ENCODE measurements at places on chromosomes 12 and 14.

DNA sequence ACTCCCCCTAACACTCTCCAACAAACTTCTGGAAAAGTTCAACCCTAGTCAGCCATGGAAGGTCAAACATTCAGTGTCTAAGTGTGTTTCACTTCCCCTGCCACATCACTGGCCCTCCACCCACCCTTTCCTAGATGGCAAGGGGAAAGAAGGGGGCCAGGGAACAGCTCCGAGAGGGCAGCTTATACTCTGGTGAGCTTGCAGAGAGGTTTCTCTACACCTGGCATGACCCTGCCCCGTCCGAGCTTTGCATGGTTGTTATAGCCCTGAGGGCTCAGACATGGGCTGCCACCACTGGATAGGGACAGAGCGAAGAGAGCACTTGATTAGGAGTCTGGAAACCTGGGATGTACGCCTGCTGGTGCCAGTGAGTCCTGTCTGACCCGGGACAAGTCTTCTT, 4.0 kb downstream of the ACVRL1 start:
- DNase-seq: no peak

GRCh38 chr12:53235742-53236442, 3.9 kb upstream of the RARG start:
- no peak for DNase-seq

DNA sequence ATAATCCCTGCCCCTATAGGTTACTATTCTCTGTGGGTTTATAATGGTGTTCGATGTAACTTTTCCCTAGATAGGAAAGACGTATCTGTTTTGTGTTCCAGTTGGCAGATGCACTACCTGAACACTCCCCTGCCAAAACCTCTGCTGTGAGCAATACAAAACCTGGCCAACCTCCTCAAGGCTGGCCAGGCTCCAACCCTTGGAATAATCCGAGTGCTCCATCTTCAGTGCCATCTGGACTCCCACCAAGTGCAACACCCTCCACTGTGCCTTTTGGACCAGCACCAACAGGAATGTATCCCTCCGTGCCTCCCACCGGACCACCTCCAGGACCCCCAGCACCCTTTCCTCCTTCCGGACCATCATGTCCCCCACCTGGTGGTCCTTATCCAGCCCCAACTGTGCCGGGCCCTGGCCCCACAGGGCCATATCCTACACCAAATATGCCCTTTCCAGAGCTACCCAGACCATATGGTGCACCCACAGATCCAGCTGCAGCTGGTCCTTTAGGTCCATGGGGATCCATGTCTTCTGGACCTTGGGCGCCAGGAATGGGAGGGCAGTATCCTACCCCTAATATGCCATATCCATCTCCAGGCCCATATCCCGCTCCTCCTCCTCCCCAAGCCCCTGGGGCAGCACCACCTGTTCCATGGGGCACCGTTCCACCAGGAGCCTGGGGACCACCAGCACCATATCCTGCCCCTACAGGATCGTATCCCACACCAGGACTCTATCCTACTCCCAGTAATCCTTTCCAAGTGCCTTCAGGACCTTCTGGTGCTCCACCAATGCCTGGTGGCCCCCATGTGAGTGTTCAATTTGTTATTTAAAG, 11.3 kb downstream of the MAPK1IP1L start:
- no peak for DNase-seq

- DNase-seq: no peak
These were observed 143.1 kb downstream of the RBM19 start for GRCh38 chr12:113823016-113823415.

DNA sequence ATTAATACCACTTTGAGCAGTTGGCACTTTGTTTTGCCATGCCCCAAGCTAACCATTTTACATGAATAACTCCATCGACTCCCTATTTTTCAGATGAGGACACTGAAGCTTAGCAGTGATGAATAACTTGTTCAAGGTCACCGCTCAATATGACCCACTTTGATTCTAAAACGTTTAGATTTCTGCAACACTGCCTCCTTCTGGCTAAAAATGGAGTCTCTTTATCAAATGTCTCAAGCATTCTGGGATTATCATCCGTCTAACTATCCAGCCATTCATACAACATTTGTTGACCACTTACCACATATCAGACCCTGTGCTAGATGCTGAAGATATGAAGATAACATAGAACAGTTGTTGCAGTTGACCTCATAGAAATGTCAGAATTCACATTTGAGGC, 298.0 kb downstream of the PPFIA2 start:
- no peak for DNase-seq

DNA sequence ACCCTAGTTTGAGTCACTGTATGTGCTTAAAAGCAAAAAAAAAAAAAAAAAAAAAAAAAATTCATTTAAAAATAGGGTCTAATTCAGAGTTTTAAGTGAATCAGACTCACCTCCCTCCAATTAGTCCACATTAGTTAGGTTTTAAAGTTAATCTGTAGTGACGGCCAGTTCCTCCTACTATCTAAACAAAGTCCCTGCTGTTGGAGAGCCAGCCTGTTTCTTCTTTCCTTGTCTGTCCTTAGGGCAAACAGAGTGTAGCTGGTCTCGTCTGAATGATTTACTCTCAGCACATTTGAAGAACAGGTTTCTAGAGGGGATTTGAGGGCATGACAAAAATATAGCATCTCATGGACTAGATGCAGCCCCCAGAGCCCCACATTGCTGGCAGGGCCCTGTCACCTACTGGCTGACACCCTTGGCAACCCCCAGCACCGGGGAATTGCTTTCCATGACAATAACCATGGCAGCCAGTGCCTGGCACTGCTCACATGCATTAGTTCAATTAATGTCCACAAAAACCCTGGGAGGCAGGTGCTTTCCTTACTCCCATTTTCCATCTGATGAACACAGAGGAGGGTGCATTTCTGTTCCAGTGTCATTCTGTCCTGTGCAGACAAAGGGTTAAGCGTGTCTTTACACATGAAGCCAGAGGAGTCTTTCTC, 138.3 kb downstream of the PLXNC1 start:
- no peak for DNase-seq

DNA sequence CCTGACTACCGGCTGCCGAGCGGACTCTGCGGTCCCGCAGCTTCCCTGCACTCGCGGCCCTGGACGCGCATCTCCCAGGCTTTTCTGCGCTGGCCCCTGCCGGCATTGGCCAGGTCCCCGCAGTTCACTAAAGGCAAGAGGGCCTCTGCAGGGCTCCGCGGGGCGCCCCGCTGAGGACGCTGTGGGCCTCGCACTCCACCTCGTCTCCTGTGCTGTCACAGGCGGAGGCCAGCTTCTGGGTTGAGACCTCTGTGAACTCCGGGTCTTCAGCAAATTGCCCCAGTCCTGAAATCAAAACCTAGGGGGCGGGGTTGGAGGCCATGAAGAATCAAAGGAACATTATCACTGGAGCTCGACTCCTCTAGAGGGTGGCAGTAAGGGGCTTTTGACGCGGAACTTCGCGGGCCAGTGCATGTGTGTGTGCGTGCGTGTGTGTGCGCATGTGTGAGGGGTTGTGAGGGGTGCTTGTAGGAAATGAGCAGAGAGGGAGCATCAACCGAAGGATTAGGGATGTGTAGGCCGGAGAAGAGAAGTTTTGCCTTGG, 68.5 kb upstream of the CAPRIN2 start:
- no peak for DNase-seq

DNA sequence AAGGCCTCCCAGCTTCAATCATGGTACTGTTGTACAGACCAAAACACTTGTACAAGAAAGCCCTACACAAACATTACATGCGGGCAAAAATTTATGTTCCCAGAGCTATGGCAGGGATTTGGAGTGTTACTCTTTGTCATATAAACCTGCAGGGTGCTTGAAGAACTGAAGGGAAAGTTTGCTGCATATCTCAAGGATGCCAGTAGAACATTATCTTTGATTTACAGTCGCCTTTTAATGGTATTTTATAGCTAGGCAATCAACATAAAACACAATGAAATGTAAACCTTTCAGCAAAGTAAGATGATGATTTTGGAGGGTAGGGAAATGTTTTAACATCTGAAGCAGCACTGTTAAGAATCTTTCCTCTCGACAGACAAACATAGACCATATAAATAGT, 305.6 kb downstream of the KCNH5 start:
- DNase-seq: no peak
